Activated T-cell treated with anti-CD3 and anti-CD28 coated beads for 4 hours (primary cell): ENCODE measurements at places on chromosomes 16 and 17.

- peak; percentile 80 for DNase-seq
These were observed 10.9 kb downstream of the RARA start for GRCh38 chr17:40319651-40320540.

- DNase-seq, result no peak
These were observed 5.5 kb downstream of the SPNS2 start for GRCh38 chr17:4504188-4504587.

- no peak for DNase-seq
These were observed 1.2 kb downstream of the GALK1 start for GRCh38 chr17:75763613-75764416.

DNA sequence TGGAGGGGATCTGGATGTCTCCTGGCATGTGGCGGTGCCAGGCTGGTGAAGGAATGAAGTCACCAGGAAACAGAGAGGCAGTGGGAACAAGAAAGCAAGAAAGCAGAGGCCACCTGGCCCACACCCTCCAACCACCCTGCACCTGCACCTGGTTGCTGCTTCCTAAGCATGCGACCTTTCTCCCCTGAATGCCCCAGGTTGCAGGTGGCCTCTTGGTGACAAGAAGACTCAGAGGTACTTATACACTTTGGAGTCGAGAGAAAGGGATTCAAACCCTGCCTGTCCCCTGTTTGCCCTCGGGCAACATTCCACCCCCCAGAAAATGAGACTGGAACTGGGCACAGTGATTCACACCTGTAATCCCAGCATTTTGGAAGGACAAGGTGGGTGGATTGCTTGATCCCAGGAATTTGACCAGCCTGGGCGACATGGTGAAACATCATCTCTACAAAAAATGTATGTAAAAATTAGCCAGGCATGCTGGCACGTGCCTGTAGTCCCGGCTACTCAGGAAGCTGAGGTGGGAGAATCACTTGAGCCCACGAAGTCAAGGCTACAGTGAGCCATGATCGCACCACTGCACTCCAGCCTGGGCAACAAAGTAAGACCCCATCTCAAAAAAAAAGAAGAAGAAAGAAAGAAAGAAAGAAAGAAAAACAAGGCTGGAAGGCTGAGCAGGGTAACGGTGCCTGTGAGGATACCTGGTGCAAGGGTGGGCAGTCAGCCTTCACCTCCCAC is 34.6 kb upstream of the TNRC6C start:
- DNase-seq, result no peak

DNA sequence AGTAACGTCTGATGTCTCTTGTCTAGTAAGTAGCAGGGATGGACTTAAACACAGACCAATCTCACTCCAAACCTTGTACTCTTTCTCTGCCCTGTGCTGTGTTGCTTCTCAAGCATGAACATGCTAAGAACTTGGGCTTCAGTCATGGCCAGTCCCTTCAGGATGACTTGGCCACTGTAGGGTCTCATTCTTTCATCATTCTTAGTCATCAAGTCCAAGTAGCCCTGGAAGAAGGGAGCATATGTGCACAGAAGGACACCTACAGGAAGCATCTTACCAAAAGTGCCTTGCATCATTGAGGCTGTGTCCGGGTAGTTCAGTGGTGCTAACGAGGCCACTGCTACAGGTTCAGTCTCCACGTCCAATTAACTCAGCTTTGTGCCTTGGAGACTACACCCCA is 80.7 kb downstream of the CDK5R1 start:
- no peak for DNase-seq

GRCh38 chr17:35291802-35292201 is 48.9 kb downstream of the SLFN5 start:
- no peak for DNase-seq

DNA sequence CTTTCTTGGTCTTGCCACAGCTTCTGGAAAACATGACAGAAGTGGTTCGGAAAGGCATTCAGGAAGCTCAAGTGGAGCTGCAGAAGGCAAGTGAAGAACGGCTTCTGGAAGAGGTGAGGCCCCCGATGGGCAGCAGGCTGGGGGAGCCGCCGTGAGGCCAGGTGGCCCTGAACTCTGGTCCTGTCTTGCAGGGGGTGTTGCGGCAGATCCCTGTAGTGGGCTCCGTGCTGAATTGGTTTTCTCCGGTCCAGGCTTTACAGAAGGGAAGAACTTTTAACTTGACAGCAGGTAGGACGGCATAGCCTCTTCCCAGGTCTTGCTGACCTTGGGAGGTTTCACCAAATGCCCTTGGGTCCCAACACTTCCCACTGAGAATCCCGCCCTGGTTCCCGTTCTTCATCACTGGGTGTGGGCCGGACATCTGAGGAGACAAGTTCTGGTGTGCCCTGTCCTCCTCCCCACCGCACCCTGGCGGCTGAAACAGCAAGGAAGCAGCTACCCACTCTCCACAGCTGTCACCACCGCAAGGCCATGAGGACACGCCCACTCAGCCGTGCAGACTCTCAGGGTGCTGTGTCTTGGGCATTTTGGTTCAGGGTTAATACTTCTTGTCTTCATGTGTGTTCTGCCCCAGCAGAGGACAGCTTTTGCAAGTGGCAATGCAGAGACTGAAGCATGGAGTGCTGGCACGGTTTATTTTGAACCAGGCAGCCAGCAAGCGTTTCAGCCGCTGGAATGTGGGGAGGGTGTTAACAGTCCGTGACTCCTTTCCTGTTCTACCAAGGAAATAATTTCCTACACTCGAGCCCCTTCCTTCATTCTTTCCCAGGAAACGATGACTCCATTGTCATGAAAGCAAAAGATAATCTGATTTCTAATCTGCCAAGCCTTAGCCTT is 21.4 kb downstream of the NTAN1 start:
- DNase-seq, result no peak

- DNase-seq, result no peak
These were observed 11.0 kb downstream of the FAAP100 start for GRCh38 chr17:81541123-81541522.

DNA sequence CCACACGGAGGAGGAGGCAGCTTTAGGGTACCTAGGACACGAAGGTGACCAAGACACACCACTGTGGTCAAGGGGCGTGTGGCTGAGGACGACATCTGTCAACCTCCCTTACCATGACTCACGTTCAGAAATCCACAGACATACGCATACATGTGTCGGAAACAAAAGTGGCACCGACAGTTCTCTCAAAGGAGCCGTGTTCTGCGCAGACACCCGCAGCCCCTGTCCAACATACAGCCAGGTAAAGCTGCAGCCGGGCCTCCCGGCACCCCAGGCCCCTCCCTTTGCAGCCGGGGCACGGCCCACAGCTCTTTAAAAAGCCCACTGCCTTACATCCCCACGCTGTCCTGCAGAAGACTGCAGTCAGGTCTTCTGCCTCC is 40.5 kb upstream of the KLHDC4 start:
- DNase-seq, result no peak

DNA sequence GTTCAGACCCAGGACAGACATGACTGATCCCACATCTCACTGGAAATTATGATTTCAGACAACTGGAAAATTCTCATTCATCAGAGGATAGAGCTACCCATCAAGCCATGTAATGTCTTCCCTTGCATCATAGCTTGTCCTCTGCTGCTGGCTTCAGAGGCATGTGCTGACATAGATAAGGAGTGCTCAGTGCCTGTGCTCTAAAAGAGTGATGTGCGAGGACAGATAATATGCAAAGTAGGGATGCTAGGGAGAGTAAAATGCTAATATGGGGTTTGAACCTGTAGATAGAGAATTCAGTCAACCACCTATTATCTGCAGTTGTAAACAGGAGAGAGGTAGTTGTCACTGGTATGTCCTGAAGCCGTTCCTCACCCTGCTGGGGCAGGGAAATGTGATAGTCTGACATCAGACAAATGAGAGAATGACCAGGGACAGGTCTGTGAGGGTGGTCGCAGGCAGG is 349.7 kb upstream of the CCL2 start:
- no peak for DNase-seq

GRCh38 chr16:81473066-81473488 is 28.5 kb downstream of the CMIP start:
- no peak for DNase-seq
